T-helper 9 cell (primary cell): ENCODE measurements at places on chromosomes 11 and 22.

DNA sequence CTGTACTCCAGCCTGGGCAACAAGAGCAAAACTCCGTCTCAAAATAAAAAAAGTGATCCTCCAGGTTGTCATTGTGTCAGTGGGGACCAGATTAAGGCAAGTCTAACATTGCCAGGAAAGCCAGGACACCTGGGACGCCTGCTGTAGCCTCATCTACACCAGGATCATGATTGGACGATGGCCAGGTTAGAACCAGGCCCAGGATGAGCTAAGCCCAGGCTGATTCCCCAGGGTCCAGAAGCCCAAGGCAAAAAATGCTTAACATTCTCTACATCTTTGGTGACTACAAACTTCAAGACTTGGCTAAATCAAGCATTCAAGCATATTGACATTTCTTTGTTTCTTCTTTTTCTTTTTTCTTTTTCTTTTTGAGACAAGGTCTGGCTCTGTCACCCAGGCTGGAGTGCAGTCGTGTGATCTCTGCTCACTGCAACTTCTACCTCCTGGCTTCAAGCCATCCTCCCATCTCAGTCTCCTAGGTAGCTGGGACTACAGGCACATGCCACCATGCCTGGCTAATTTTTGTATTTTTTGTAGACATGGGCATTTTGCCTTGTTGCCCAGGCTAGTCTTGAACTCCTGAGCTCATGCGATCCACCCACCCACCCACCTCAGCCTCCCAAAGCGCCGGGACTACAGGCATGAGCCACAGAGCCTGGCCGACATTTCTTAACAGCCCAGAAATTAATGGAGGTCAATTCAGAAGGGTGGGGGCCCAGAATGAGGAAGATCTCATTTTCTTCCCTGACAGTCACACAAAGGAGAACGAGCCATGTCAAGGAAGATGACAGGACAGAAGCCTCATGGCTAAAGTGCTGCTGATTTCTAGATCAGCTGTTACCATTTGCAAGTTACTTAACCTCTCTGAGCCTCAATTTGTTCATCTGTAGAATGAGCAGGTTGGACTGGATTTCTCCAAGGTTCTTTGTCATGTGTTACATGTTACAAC lies 12.5 kb upstream of the PTPRJ start:
- DNase-seq, result no peak

- no peak for DNase-seq
Measured at GRCh38 chr22:25749420-25750169, 7.6 kb downstream of the MYO18B start.

DNA sequence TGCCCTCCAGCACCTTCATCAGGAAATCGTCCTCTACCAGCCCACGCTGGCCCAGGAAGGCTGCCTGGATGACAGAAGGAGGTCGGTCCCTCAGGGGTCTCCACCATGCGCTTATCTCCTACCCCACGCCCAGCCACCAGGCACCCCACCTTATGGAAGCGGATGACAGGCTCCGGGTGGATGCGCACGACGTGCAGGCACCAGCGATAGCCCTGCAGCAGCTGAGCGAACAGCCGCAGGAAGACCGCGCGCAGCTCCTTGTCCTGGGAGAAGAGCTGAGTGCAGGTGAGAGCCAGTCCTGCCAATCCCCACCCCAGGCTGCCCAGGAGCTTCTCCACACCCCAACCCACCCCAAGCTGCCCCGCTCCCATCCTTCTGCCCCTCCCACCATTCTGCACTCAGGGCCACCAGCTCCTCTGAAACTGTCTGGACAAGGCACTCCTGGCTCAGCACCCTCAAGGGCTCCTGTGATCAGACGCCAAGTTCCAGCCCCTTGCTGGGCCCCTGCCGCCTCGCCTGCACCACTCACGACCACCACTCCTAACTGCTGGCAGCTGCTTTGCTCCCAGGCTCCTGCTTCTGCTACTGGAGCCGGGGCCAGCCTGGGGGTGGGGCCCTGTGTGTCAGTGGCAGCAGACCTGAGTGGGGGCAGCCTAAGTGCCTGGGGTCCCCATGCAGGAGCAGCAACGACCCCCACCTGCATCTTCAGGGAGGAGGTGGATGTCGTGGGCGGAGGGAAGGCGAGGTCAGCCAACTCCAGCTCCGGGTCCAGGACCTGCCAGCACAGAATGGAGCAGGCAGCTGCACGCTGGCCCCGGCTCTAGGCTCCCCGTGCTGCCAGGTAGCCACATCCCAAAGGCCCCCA lies 9.5 kb downstream of the SBF1 start:
- no peak for DNase-seq

DNA sequence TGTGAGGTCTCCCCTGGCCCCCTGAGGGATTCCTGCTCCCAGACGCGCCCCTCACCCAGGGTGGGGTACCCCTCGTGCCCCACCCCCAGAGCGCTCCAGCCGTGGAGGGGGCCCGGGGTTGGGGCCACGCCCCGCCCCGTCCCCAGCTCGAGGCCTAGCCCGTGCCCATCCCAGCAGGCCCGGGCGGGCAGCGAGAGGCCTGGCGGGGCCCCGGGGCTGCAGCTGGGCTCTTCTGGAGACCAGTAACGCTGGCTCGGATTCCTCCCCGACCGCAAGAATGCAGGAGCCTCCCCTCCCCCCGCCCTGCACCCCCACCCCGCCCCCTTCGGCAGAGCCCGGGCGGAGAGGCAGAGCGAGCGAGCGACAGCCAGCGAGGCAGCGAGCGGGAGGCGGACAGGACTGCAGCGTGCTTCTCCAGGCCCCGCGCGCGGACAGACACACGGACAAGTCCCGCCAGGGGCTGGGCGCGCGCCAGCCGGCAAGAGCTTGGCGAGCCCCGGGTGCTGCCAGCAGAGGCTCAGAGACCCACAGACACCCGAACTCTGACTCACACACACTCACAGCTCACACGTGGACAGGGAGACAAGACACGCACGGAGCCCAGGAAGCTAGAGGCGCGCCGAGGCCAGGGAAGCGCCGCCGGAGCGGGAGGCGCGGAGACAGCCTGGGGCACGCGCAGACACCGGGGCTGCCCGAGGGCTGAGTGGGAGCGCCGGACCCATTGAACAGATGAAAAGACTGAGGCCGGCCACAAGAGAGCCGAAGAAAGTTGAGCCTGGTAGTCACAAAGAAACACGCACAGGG lies 15.2 kb downstream of the BCL9L start:
- peak; percentile 54 for DNase-seq

DNA sequence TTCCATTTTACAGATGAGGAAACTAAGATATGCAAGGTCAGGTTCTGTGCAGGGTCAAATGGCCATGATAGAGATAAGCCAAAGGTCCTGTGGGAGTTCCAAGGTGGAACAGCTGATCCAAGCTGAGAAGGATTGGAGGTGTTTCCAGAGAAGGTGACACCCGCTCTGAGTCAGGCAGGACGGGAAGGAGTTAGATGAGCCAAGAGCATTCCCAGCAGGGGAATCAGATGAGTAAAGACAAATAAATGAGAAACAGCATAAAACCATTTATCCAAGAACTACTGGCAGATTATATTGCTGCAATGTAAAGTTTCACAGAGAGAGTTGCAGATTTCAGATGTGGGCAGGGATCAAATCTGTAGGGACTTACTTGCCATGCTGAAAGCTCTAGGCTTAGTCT lies 18.9 kb upstream of the HEPHL1 start:
- DNase-seq, result no peak

GRCh38 chr11:46351148-46351547 lies 3.9 kb downstream of the DGKZ start:
- no peak for DNase-seq

DNA sequence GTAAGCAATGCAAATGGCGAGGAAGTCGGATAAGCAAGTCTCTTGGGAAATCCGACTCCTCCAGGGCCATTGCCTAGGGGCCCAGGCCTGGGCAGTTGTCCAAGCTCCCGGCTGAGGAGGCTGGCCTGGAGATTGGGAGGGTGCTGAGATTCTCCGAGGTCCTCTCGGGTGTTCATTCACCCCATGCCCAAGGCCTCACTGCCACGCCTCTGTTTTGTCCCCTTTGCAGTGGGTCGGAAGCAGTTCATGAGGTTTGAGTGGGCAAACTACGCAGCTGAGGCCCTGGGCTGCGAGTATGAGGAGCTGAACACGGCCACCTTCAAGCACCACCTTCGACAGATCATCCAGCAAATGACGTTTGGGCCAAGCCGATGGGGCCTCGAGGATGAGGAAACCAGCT lies 81.3 kb downstream of the MYO18B start:
- DNase-seq, result no peak

DNA sequence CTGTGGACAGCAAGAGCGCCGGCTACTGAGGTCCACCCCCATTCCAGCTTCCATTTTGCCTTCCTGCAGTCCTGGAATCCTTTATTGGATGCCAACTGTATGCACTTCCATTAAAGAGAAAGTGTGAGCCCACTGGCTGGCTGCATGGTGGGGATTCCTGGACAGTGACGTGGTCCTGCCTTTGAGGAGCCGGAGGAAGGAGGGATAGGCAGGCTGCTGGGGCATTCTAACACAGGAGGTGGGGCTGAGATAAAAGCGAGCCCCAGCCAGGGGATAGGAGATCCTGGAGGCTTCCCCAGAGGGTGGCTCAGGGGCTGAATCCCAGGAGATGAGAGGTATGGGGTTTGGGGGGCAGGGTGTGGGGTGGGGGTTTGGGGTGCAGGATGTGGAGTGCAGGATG lies 984.7 kb downstream of the BRD1 start:
- DNase-seq, result no peak

DNA sequence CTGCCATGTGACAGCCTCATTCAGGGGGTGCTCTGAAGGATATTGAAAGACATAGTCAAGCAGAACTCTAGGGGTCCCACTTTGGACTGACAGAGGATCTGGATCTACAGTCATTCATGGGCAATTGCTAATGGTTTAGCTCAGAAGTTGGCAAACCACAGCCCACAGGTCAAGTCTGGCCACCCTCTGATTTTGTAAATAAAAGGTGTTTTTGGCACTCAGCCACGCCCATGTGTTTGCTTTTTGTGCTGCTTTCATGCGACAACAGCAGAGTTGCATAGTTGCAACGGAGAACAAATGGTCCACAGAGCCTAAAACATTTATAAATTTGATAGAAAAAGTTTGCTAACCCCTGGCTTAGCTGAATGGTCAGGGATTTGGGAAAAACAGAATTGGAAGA lies 41.7 kb downstream of the RPS6KA4 start:
- DNase-seq, result no peak

GRCh38 chr11:7332451-7332850 lies 80.7 kb downstream of the SYT9 start:
- DNase-seq, result no peak

DNA sequence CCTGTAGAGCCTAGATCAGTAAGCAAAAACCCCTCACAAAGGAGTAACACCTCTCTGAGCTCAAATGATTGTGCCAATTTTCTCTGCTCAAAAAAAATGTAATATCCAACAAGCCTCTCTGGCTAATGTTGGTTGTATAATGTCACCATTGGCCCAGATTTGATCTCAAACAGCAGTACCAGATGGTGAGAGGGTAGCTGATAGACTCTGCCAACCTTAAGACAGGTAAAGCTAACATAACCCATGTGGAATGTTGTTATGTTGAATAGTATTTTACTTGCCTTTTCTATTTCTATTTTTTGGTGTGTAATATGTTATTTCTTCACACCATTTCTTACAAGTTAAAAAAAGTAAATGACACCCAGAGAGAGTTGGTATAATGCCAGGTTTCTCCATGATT lies 166.7 kb upstream of the GUCY1A2 start:
- DNase-seq, result no peak
